ENCODE measurements at places on chromosomes 11 and 22. TPM values are rescaled to one million over a fixed set of nuclear protein-coding genes. Genes with fewer than 3 reads are reported as not detected.

DNA sequence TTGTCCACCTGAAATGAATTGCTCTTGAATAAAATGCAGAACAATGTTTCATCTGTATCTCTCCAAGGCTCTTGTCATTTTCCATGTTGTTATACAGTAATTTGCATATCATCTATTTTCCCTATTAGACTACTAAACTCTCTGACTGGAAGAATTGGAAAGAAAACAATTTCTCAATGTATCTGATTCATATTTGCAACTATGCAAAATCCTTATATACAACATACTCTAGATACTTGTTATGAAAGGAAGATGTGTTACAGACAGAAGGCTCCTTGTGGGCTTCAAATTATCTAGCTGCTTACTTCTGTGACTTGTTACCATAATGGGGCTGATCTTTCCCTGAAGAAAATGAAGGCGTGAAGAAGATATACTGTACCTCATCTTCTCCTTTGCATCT is 9.6 kb upstream of the SERGEF start:
- DNase-seq, result no peak

DNA sequence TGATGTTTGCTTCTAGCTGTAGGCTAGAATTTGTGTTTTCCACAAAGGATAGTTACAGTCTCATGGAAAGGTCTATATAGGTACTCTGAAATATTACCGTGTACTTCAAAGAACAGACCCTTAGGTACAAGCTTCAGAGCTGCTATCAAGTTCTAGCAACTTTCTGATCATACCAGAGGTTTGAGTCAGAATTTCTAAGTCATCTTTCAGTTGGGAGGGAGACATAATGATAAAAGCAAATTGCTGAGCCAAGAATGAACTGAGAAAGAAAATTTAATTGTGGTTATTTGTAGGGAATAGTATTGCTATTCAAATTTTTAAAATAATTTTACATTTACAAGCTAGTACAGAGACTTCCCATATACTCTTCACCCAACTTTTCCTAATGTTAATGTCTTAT is 19.9 kb upstream of the ME3 start:
- DNase-seq, result no peak

GRCh38 chr11:130899106-130899505 is 17.2 kb downstream of the SNX19 start:
- no peak for DNase-seq

DNA sequence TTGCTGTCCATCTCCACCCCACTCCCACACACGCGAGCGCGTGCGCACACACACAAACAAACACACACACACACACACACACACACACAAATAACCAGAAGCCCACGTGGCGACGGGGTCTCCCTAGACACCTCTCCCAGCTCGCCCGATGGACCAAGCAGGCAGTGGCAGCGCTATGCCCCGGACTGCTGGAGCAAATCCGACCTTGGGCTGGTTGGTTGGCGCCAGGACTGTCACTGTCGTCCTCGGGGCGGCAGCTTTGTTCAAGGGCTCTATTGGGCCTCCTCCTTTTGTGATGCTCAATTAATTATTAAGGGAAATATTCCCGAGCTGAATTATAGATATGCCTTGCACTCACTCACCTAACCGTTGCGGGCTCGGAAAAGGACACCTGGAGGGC is 1.7 kb upstream of the KCNA4 start:
- no peak for DNase-seq

Gene KRTAP5-7
- total RNA-seq, result not detected

Gene CALCA
- total RNA-seq, result not detected

GRCh38 chr22:27238935-27239510 is 562.5 kb downstream of the MN1 start:
- peak; percentile 92 for DNase-seq
